RPMI7951 (cell line): ENCODE measurements at places on chromosomes 2 and 18. TPM values are rescaled to one million over a fixed set of nuclear protein-coding genes. Genes with fewer than 3 reads are reported as not detected.

Gene EFR3B
- total RNA-seq: 0.60 and 1.1 TPM in 2 replicates

Gene SKA1
- total RNA-seq: 36.4 and 37.9 TPM in 2 replicates

Gene CPS1
- 46.0 and 49.3 TPM in 2 replicates for total RNA-seq

Gene ASPRV1
- total RNA-seq: 0.12 and 0.68 TPM in 2 replicates

Gene LRRC30
- total RNA-seq: not detected in 2 replicates

Gene WDR43
- total RNA-seq: 42.5 and 49.0 TPM in 2 replicates
